ENCODE measurements at places on chromosomes 5 and 9. TPM values are rescaled to one million over a fixed set of nuclear protein-coding genes. Genes with fewer than 3 reads are reported as not detected.

DNA sequence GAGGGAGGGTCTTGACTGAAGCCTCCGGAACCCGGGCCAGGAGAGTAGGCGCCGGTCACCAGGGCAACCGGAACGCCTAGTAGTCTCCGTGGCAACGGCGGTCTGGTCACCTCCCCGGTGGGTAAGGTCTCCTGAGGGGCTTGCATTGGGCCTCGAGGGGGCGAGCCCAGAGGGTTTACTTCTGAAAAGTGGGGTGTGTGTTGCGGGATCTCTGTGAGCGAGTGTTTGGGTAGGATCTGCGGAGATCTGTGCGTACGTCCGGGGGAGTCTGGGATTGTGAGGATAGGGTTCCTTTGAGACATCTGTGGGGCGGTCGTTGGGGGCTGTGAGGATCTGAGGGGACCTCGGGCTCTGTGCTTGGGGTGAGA, at the start of gene FAM221B:
FAM221B (minus strand) TSS at position 17 of the 368 bp plus-strand sequence. CDS start 2,571 bp downstream, outside the sequence.
- DNase-seq = no peak

NTRK2 gene
- 0.35 TPM for total RNA-seq

GRCh38 chr5:61999371-61999770, 306.6 kb upstream of the KIF2A start:
- no peak for DNase-seq

DNA sequence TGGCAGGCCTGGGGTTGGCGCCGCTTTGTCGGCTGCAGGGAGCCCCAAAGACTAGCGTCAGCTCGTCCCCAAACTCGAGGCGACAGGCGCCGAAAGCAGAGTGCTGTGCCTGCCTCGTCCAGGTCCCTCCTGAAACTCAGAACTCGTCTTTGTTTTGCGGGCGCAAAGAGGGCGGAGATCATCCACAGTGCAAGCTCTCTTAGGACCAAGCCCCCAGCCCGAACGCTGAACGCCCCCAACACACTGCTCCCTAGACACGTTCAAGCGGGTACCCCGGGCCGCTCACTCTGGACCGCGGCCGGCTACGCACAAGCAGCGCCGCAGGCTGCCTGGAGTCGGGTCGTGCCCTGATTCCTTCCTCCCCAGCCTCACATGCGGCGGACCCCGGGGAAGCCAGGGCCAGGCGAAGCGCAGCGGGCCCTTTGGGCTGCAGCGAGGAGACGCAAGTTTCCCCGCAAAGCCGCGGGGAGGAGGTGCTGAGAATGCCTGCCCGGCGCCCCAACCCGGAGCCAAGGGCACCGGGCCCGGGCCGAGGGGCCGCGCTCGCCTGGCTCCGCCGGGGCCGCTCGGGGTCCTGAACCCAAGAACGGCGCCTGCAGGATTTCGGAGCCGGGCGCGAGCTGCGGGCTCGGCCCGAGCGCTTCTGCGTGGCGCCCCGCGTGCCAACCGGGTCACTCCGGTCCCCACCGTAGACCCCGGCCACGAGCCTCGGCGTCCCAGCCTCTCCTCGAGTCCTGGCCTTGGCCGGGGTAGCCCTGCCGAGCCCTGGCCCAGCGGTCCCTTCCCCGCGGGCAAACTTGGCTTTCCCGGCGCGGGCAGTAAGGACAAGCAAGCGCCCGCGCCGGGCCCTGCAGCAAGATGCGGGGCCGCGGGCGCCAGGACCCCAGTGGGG, 738 bp downstream of the FSTL4 start:
- no peak for DNase-seq

GRCh38 chr5:62312036-62312435, 6.0 kb downstream of the KIF2A start:
- no peak for DNase-seq

GFPT2 gene
- total RNA-seq = 10.2 TPM

IL9 gene
- not detected for total RNA-seq

DNA sequence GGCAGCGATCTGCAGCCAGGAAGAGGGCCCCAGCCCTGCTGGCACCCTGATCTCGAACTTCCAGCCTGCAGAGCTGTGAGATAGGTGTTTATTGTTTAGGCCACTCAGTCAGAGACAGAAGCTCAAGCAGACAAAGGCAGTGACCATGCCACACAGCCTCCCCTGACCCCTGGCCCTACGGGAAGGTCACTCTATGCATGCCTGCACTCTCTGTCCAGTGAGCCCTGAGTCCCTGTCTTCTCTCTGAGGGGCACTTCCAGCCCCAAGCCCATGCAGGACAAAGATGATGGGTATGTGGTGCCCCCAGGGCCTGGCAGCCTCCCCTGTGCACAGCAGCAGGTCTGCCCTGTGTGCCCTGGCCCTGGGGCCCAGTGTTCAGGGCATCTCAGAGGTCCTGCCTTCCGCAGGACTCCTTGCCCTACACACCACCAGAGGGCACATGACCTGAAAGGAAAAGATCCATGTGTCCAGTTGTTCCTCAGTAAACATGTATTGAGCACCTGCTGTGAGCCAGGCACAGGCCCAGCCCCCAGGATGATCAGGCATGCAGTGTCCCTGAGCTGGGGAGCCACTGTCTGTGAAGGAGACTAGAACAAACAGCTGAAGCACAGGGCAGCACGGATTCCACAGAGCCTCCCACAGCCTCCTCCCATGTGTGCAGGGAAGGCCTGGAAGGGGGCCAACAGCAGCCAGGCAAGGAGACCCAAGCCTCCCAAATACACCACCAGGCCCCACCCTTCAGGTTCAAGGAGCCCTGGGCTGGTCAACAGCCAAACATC, 109.3 kb downstream of the ATPSCKMT start:
- no peak for DNase-seq

DNA sequence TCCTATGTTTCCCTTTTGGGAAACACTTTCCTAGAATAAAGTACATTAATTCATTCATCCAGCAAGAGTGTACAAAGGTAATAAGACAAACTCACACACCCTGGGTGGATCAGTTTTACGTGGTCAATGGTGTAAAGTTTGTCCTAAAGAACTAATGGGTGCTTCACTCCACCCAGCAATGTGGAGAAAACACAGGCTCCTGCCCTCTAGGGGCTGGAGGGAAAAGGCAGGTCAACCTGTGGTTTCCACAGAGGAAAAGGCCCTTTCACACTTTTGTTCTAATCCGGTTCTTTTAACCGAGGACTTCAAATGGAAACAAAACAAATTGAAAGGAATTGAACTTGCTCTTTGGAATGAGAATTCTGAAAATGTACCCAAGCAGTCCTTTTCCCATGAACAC, 80.9 kb upstream of the SPOCK1 start:
- no peak for DNase-seq

- DNase-seq = no peak
These were observed 211.6 kb downstream of the SLIT3 start for GRCh38 chr5:169089343-169089742.

SLC6A19 gene
- not detected for total RNA-seq

TICAM2 gene
- total RNA-seq = 1.8 TPM

DNA sequence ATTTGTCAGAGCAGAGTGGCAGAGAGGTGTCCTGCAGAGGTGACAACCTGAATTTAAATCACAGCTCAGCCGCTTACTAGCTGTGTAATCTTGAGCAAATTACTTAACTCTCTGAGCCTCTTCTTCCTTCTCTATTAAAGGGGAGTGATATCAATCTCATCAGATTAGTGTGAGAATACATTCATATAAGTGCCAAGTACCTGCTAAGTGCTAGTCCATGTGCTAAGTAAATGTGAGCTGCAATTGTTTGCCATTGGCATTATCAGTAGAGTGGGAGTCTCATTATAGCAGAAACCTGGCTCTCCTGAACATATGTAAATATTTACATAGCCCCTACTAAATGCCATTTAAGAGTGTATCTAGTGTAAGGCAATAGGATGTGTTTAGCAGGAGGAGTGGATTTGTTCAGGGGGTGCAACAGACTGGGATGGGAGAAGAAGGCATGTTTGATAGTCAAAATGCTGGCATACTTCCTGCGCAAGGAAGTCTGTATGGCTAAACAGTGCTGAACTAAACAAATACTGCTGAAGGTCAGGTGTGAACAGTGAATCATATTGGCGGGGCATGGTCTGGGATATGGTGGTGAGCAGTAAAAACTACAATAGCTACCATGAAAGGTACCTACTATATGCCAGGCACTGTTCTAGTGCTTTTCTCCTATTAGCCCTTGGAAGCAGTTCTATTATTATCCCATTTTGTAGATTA, 74.5 kb downstream of the F2RL2 start:
- no peak for DNase-seq

INSYN2B gene
- 3.0 TPM for total RNA-seq

TMEM215 gene
- not detected for total RNA-seq

GRCh38 chr5:177362610-177363507, 5.1 kb downstream of the RGS14 start:
- DNase-seq = no peak

DNA sequence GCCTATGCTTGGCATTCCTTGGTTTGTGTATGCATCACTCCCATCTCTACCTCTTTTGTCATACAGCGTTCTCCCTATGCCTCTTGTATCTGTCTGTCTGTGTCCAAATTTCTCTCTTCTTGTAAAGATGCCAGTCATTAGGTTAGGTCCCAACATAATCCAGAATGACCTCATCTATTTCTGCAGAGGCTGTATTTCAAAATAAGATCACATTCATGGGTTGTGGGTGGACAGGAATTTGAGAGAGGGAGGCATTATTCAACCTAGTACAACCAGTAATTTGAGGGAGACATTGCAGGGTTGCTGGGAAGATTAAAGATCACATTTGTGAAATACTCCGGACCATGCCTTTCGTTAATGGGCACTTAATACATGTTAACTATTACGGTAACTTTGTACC, 155.0 kb downstream of the MAN2A1 start:
- DNase-seq = no peak

DNA sequence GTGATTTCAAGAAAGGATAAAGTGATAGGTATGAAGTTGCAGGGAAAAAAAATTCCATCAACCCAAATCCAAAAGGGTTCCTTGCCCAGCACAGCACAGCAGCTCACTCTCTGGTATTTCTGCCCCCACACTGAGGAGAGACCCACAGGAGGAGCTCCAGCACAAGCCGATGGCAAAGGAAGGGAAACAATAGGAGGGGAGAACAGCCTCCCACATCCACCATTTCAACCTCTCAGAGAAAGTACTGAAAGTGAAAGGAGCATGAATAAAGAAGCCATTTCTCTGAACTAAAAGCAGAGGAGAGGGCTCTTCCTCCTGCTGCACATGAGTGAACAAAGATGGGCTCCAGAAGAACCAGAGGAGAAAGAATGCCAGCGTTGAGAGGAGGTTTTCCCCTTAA, 54.9 kb upstream of the ZSWIM6 start:
- no peak for DNase-seq

SPINK6 gene
- not detected for total RNA-seq

KIF24 gene
- total RNA-seq = 1.8 TPM

EIF4E1B gene
- not detected for total RNA-seq

GRCh38 chr5:14078716-14079115, 64.4 kb upstream of the TRIO start:
- DNase-seq = no peak

GRCh38 chr5:68922172-68922987, 171.4 kb upstream of the SLC30A5 start:
- no peak for DNase-seq

PCDHGA4 gene
- 9.2 TPM for total RNA-seq

GRCh38 chr5:10250806-10251276, 761 bp downstream of the CCT5 start:
- DNase-seq = no peak

TERT gene
- not detected for total RNA-seq

KIF12 gene
- total RNA-seq = 5.3 TPM

DNA sequence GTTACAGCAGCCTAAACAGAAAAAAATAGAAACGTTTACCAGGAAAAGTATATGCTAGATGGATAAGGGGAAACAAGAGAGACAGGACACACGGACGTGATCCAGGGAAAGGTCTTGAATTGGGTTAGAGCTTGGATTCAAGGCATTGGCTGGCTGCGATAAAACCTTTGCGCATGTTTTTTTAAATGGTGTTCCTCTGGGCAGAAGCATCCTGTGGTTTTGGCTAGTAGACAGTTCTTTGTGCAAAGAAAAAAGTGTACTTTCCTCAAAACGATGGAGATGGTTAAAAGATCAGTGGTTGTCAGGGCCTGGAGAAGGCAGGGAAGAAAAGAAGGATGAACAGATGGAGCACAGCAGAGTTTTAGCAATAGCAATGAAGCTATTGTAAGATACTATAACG, 37.5 kb upstream of the LIFR start:
- no peak for DNase-seq

ENHO gene
- not detected for total RNA-seq

DNA sequence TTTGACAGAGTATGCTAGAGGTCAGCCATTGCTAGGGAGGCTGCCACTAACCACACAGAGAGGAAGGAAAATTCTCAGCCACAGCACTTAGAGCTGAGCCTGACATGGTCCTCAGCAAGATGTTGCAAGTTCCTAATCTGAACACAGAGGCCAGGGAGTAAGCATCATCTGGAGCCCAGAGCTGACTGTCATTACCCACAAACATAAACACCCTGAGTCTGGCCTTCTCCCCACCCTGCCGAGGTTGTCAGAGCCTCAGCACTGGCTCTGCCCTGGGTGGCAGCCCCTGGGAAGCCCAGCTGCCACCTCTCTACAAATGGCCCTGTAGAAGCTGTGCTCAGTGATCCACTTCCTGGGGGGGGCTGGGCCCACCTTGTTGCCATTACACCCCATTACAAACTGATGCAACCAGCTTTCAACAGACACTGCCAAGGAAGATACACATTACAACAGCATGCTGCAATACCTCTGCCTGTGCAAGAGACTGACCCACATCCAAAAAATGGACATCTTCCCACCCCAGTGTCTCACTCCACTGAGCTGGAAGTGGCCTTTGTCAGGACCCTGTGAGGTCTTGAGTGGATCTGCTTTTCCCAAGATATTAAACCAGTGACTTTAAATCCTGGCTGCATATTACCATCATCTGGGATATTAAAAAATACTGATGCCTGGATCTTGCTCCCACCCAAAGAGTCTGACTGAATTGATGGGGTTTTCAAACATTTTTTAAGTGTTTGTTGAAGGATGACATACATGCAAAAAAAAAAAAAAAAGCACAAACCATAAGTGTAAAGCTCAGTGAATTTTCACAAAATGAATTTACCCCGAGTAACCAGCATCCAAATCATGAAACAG, 33.0 kb downstream of the IRF1 start:
- DNase-seq = no peak

DNA sequence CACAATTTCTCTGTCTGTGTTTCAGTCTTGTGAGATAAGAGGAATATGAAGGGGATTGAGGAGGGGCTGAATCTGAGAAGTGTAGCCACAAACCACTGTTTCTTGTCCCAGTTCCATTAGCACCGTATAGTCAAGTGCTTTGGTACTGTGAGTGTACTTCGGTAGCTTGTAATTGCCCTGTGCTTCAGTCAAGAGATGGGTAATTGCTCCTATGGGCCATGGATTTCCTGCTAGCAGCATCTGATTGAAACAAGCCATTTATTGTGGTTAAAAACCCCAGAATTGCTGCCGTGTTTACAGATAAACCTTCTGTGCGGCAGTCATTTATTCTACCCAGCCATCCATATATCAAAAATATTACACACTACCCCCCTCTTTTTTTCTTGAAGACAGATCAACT, 98.6 kb downstream of the MAT2B start:
- DNase-seq = no peak

ADGRD2 gene
- total RNA-seq = not detected

Data from glomerular endothelial cell (primary cell).